ENCODE measurements at places on chromosomes 2 and 18.

GRCh38 chr2:181697126-181697525, 16.8 kb upstream of the NEUROD1 start:
- no peak for DNase-seq

DNA sequence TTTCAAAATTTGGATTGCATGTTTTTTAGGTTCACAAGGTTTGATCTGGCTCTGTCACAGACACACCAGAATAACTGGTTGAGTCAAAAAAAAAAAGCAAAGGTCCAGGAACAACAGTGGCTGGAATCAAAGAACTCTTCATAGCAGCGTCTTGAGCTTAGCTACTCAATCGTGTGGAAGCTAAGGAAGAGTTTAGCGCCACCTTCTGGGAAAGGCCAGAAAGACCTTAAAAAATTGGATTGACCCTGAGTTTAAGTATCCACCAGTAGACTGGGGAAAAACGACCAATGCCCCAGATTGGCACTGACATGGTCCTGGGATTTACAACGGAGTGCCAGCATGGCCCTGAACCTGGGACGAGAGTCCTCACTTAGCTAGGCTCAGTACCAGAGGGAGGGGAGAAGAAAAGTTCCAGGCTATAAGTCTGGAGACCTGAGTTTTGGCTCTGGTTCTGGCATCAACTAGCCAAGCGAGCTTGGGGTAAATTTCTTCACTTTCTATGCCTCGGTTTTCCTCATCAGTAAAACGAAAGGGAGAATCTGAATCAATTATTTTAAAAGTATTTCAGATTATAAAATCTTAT, 71.1 kb upstream of the TFCP2L1 start:
- DNase-seq = peak; percentile 66

- DNase-seq = no peak
These were observed 297.9 kb downstream of the EN1 start for GRCh38 chr2:118549503-118549902.

GRCh38 chr2:132651115-132652045, 18.6 kb downstream of the LYPD1 start:
- DNase-seq = peak; percentile 51

- DNase-seq = no peak
These were observed 2.0 kb downstream of the EDAR start for GRCh38 chr2:108986916-108987510.

Data from HFFc6 (cell line).